CD4-positive, alpha-beta T cell treated with Interleukin-15 for 1 hour (primary cell): ENCODE measurements at places on chromosomes 7 and 10.

DNA sequence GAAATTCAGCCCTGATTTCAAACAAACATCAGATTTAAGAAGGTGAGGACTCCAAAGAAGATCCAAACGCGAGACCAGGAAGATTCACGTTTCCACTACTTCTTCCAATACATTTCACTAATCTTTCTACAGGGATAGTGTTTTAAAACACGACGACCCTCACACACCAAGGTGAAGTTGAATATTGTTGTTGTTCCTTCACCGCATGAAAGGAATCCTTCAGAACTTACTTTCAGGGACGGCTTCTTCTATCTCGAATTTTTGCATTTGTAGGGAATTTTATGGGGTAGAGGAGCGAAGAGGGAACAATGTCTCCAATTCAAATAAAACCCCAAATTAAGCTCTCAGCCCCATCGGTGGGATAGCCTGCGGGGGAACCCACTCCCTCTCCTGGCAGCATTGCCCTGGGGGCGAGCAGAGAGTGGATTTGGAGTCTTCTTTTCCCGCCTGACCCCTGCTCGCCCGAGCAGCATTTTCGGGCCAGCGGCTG, 1.5 kb upstream of the GATA3 start:
- no peak for DNase-seq

GRCh38 chr10:37895674-37896073, 38.3 kb upstream of the ZNF248 start:
- no peak for DNase-seq

DNA sequence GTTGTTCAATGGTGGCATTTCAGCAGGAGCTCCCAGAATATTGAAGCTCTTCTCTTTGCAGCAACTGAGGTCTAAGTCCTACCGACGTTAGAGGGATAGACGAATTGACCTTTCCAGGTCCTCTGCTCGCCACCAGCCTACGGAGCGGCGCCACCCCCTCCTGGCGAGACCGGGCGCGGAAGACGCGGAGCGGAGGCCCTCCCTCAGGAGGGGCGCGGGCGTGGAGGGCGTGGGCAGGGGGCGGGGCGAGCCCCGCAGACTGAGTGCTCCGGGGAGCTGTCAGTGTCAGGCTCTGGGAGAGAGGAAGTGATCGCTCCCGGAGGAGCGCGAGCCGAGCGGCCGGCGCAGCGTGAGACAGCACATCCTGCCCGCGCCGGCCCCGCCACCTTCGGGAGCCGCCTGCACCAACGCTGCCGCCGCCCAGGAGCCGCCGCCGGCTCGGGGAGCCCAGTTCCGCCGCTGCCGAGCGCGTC, at the start of gene DYNC1I1:
DYNC1I1 (plus strand) TSS at position 257 of the 473 bp plus-strand sequence. CDS start 32,176 bp downstream, outside the sequence.
- peak; percentile 31 for DNase-seq

GRCh38 chr7:113392841-113393540, 274.6 kb upstream of the SMIM30 start:
- DNase-seq = no peak

GRCh38 chr10:45063591-45064231, 63.0 kb downstream of the ZNF22 start:
- no peak for DNase-seq

DNA sequence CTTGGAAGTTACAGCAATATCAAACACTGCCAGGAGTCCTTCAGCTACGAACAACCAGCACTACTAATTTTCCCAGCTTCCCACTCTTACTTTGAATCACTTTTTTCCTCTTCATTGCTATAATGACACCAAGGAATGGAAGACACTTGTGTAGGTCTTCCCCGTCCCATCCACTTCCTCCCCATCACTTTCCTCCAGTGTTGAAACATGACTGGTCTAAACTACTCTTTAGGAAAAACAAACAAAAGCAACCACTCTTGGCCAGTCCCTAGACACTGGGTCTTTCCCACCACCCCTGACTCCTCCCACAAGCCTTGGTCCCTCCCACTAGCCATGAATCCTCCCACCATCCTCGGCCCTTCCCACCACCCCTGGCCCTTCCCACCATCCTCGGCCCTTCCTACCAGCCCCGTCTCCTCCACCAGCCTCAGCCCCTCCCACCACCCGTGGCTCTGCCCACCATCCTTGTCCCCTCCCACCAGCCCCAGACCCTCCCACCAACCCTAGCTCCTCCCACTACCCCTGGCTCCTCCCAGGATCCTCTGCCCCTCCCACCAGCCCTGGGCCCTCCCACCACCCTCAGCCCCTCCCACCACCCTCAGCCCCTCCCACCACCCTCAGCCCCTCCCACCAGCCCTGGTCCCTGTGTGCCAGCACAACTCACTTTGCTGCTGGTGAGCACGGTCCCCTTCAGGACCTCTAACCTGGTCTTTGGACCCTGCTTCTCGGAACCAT, 68.5 kb downstream of the CXCL12 start:
- no peak for DNase-seq

GRCh38 chr10:113087165-113088029, 137.3 kb downstream of the TCF7L2 start:
- peak; percentile 50 for DNase-seq

GRCh38 chr7:94297397-94297838, 97.3 kb upstream of the COL1A2 start:
- no peak for DNase-seq

GRCh38 chr7:158885624-158886023, 29.3 kb downstream of the DYNC2I1 start:
- no peak for DNase-seq

- peak; percentile 37 for DNase-seq
These were observed 518 bp downstream of the WAPL start for GRCh38 chr10:86520871-86521677.

DNA sequence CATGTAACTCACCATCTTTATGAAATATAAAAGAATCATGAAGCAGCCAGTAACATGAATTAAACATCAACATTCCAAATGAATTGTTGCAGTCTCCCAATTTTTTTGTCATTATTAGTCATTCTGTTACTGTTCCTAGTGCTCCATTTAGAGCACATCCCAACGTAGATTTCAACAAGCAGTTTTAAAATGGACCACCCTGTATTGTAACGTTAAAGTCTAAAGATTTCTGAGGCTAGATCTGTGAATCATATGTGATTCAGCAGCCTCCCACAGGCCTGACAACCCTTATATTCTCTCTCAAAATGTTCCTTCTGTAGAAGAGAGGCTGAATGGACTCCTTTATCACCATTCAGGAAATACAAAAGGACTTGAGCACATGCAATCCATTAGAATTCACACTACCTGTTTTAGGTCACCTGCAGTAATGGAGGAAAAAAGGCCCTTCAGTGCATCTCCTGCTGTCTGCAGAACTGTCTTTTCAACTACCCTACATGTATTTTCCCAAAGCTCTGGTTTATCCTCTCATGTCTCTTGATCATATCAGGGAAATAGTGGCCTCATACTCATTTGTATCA, 81.4 kb downstream of the CACNA2D1 start:
- DNase-seq = no peak
